ENCODE measurements at places on chromosomes 7 and 10. TPM values are rescaled to one million over a fixed set of nuclear protein-coding genes. Genes with fewer than 3 reads are reported as not detected.
A peak's percentile ranks its signal among the peaks of the same experiment; 100 is the strongest.

- no peak for DNase-seq
Observed at GRCh38 chr7:99111591-99111990, 32.3 kb downstream of the SMURF1 start.

GRCh38 chr10:44390585-44391072 lies 5.7 kb upstream of the CXCL12 start:
- no peak for DNase-seq

The TMEM26 gene
- not detected for total RNA-seq

The RAB19 gene
- 2.1 TPM for total RNA-seq

DNA sequence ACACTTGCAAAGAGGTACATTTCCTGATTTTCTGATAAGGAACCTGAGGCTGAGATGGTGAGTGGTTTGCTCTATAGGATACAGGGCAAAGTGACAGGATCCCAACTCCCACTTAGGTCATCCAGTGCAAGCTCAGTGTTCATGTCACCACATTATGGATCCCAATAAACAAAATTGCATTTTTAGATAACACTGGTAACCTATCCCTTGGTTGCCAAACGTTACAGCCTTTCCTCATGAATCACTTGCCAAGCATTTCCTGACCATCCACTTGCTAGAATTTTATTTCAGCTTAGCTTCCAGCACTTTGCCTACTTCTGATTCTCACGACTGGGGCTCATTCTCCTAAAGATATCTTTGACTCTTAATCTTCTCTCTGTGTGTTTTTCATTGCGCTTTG lies 131.4 kb upstream of the ODAD2 start:
- no peak for DNase-seq

The SLC26A4 gene
- 0.21 TPM for total RNA-seq

The SMKR1 gene
- total RNA-seq = 2.0 TPM

- peak; percentile 34 for DNase-seq
Observed at GRCh38 chr10:89029785-89030437, 39.3 kb downstream of the FAS start.

GRCh38 chr10:103111031-103111917 lies 81.8 kb downstream of the NT5C2 start:
- DNase-seq = no peak

DNA sequence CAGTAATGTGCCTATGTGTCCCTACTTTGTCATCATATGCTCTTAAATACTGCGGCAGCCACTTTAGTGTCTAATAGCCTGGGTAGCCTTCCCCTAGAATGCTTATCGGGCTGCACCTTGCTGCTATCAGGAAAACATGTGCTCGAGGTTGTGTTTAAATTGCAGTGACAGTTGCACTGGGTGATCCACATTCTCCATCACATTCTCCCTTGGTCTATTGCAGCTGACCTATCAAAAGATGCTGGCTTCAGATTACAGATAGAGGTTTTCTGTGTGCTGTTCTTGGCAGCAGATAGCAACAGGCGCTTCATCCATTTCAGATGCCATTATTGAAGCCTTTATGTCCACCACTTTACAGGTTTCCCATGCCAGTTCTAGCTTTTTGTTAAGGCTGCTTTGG lies 130.1 kb upstream of the MDFIC start:
- no peak for DNase-seq

GRCh38 chr7:131625817-131626372 lies 69.5 kb upstream of the PODXL start:
- no peak for DNase-seq

DNA sequence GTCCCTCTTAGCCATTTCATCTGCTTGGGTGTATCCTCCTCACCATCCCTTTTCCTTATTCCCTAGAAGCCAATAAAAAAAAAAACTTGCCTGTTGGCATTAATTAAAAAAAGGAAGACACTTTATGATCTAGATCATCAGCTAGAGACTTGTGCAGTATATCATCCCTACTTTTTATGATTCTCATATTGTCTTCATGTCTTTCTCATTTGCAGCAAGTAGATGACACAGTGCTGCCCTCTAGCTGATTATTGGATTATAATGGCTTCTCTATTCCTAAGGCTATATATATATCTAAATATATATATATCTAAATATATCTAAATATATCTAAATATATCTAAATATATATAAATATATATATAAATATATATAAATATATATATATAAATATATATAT lies 272.4 kb upstream of the LRGUK start:
- DNase-seq = no peak

Measured in T-helper 17 cell (primary cell).